Skeletal muscle cell (primary cell): ENCODE measurements at places on chromosomes 3 and 15.

DNA sequence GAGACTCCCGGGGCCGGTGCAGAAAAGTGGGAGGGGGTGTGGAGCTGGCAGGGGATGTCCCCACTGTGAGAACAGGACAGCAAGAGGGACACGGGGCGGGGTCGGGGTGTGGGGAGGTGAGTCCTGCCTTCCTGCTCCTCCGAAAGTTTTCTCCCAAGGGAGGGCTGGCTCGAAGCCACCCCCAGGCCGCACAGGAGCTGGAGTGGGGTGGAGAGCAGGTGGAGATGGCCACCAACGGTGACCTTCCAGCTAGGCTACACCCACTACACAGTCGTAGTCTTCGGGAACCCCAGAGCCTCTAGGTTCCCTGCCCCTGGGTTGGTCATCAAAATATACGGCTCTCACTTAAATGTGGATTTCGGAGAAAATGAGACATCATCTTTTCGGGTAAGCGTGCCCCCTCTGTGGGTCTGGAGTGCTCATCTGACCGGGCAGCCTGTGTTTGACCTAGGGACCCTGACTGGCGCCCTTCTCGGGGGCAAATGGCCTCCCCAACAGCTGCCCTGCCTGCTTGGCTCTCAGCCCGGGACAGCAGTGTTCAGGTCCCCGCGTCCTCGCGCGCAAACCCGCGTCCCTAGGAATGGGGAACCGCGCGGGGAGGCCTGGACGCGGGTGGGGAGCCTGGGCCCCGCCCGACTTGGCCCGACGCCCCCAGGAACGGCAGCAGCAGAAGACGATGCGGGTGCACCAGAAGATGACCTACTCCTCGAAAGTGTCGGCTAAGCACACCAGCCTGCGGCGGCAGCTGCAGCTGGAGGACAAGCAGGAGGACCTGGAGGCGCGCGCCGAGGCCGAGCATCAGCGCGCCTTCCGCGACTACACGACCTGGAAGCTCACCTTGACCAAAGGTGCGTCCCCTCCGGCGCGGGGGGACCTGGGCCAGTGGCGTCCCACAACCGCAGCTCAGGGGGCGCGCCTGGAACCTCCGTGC, 21.2 kb downstream of the CFAP100 start:
- DNase-seq = no peak

DNA sequence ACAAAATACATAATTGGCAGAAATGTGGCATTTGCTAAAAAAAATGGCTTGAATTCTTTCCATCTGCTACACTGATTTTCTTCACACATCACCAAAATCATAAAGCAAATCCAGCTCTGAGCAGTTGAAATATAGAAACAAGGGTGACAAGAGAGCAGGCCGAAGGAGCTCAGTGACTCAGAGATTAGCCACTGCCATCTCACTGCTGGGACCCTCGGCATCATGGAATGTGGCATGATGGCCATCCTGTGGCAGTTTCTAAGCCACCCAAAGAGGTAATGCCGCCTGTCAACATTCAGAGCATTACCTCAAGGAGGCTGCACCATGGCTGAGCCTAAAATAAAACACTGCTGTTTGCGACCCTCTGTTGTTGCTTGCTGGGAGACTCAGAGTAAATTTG, 80.5 kb upstream of the OSBPL11 start:
- no peak for DNase-seq

GRCh38 chr15:39447881-39448280, 133.0 kb upstream of the THBS1 start:
- no peak for DNase-seq

GRCh38 chr3:40846451-40846850, 321.7 kb downstream of the ZNF621 start:
- peak; percentile 18 for DNase-seq

GRCh38 chr15:89814112-89814742, 425 bp downstream of the ANPEP start:
- no peak for DNase-seq

DNA sequence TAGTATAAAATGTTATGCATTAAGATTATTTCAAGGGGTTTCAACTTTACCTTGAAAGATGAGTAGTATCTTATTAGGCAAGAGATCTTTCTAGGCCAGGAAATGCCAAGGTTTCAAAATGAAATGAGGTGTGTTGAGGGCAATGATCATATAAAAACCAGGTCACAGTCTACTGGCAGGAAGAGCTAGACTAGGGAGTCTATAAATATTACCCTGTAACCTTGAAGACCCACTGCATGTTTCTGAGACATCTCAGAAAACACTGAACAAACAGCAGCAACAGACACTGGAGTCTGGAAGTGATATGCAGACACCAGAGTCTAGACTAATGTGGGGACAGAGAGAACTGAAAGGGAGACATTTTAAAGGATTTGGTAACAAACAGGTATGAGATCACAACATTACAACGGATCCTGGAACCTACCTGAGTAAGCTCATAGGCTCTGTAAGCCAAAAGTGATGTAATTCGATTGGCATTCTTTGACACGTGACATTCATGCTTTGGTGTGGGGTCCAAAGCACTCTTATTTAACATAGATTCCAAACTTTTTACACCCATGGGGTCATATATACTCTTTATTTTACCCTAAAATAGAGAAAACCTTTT, 15.0 kb downstream of the TASOR start:
- DNase-seq = no peak

- DNase-seq = no peak
Measured at GRCh38 chr3:13018561-13019242, 54.5 kb downstream of the IQSEC1 start.

DNA sequence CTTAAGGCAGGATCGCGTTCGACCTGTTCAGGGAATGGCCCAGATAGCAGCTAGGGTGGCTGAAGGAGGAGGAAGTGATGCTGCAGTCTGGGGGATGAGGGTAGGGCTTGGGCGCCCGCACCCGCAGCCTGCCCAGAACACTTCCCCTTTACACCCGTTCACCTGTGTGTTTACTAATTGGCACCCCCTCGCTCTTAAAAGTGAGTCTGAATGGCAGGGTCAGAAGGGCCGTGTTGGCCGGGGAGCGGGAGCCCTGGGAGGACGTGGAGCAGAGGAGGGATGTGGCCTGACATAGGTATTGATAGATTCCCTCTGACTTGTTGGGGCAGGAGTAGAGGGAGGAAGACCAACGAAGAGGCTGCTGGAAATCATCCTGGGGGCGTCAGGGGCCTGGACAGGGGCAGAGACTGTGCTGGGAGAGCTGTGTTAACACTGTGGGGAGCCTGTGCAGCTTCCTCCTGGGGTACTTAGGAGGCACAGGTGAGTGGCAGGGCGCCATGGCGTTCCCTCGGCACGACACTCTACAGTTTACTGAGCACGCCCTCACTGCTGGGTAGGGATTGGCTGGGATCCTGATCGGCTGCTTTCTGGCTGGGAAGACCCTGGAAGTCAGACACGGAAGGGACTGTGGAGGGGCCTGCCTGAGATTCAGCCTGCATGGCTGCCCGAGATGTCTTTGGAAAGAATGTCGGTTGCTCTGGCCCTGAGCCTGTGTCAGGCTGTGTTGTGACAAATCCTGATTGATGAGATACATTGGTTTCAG, 51.7 kb downstream of the SLC6A6 start:
- DNase-seq = no peak

DNA sequence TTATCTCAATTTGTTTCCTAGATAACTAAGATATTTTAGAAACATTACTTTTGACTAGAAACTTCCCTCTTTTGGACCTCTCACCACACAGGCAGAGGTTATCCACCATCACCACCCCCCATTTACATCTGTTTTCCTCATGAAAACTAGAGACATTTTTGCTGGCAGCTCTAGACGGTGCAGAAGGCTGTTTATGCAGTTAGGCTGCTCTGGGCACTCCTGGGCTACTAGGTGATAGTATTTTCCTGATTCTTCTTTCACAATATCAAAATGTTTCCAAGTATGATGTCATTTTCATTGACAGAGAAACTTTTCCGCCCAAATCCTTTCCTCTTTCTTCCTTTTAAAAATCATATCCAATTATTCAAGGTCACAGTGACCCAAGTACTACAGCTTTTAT, 67.1 kb downstream of the PLOD2 start:
- no peak for DNase-seq

GRCh38 chr15:78977091-78977571, 32.3 kb upstream of the CTSH start:
- DNase-seq = no peak

- DNase-seq = no peak
Measured at GRCh38 chr3:14491396-14492190, 48.5 kb downstream of the GRIP2 start.

DNA sequence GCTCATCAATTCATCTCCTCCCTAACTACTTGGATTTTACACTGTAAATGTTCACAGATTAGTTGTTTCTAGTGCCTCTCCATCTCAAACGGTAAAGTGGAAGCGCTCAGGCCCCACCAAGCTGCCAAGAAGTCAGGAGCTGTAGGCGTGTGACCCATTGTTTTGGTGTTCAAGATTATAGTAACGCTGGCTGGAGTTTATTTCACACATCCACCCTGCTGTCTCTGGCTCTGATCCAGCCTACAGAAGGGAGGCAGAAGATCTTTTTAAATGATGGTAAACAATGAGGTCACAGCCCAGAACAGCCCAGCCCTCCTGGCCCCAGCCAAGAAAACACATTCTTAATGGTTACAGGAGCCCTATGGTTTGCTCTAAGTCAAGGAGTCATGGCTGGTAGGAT, 25.7 kb upstream of the GALNT15 start:
- peak; percentile 91 for DNase-seq

GRCh38 chr3:4633078-4634004, 140.2 kb downstream of the ITPR1 start:
- DNase-seq = peak; percentile 34

- DNase-seq = no peak
Measured at GRCh38 chr15:68566377-68566954, 12.3 kb upstream of the CORO2B start.

DNA sequence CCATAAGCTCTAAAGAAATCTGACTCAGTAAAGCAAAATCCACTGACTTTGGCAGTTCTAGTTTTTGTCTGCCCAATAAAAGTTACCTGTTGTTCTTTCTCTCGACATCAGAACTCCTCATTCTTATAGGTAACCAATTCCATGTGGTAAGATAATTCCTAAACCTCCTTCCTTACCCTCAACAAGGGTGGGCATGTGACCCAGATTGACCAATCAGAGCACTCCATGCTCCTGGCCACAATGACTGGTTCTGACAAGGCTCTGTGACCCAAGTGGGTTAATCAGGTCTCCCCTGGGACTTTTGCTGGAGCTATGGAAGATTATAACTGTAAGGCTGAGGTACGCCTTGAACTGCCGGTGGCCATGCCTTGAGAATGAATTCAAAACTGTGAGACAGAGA, 31.7 kb downstream of the LINS1 start:
- no peak for DNase-seq

DNA sequence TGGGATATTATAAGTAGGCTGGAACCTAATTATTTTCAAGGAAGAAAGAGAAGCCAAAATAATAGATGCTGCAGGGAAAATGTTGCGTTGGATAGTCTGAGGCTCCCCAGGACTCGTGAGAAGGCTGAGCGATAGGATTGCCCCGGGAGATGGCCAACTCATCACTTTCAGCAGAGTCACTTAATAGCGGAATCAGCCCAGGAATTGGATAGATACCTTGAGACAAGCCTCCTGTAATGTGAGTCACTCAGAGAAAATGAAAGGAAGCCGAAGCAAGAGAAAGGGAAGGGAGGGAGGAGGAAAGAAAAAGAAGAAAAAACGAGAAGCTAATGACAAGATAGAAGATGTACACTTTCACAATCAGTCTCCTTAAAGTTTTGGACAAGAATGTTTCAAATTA, 94.3 kb downstream of the SQOR start:
- no peak for DNase-seq

- no peak for DNase-seq
Measured at GRCh38 chr15:83078712-83079111, 11.7 kb upstream of the BTBD1 start.

GRCh38 chr3:48233542-48233941, 7.4 kb upstream of the ZNF589 start:
- no peak for DNase-seq

DNA sequence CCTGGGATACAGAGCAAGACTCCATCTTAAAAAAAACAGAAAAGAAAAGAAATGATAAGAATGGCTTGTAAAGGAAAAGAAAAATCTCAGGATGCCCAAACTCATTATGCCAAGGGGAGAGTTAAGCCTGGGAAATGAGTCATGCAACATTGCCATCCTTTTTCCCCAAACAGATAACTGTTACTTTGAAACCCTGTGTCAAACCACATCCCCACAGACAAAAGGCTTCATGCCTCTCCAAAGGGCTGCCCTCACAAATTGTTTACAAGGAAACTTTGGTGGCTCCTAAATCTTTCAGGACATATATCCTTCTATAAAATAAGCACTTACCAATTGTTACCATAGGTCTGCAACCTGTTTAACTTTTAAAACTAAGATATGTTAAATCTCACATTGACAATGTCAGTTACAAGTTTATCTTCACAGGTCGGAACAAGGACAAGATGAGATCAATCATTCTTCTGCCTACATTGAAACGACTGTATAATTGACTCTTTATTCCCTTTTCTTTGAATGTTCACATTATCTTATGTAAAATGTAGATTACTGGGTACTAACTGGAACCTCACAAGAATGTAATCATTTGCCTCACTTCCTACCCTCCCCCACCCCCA, 18.6 kb upstream of the SENP7 start:
- DNase-seq = no peak

DNA sequence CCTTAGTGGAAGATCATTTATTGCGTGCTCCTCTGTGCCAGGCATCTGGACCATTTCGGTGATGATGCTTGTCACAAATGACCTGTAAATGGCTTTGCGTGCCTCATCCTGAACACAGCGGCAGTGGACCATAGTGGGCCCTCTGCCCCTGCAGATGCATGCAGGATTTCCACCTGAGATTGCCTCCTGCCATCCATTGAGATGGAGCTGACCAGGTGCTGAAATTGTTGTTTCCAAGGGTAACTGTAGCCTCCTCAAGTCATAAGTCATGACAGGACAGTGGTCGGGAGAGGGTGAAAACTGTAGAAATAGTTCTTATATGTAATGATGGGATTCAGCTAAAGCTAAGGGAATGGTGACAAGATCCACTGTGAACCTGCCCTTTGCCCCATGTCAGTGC, 35.5 kb downstream of the CLSTN2 start:
- no peak for DNase-seq

DNA sequence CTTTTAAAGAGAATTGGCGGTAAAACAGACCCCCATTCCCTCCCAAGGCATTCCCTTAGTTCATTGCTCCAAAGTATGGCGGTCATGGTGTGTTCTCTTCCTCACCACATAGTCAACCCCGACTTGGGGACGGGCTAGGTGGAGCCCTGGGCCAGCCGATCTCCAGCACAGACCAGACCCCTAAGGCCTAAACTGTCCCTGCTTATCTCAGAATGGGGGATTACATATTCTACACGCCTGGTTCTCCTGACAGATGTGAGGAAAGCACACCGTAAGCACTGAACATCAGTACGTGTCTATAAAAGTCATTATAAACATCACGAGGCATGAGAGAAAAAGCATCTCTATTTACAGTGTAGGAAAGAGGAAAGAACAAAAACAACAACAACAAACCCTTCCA, 244.5 kb upstream of the STT3B start:
- no peak for DNase-seq

DNA sequence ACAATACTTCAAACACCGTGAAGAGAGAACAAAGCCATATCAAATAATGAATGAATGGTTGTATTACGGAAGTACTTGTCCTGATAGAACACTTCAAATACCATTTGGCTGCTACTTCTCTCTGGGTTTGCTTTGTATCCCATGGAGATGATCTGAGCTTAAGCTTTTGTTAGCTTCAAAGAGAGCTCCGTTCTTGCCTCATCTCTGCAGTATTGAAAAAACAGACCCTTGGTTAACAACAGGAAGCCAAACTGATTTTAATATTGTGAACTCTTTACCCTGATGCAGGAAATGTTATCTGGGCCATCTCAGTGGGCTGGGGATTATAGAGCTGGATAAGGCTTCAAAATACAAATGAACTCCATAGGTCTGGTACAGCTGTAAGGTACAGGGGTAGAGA, 101.0 kb downstream of the CHL1 start:
- no peak for DNase-seq
